ENCODE measurements at places on chromosomes 5 and 9.
A peak's percentile ranks its signal among the peaks of the same experiment; 100 is the strongest.

- no peak for ATAC-seq
Measured at GRCh38 chr5:91865915-91866314, 482.8 kb upstream of the ARRDC3 start.

DNA sequence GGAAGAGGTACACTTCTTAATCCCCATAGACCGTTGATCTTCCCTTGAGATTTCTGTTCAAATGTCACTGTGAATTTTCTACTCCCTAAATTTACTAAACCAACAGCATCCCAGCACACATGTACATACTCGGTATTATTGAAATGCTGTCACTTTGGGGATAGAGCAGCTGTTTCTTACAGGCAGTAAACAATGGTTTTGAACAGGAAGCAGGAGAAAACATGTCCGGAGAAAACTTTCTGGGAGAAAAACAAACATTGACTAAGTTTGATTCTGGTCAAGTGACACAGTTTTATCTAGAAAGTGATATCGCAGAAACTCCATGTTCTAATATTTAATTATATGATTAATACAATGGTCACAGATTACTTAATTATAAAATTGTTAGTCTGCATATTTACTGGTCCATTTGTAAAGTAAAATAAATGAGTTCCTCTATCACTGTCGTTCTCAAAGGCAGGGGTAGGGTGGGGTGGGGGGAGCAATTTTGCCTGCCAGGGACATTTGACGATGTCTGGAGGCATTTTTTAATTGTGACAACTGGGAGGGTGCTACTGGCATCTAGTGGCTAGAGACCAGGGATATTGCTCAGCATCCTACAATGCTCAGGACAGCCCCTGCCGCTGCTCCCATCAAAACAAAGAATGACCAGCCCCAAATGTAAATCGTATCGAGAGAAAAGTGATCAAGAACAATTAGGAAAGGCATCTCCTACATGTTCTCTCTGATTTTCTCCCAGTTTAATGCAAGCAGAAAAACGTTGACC, 12.2 kb downstream of the TAS2R1 start:
- ATAC-seq, result no peak

GRCh38 chr9:121474231-121474947, 25.3 kb downstream of the GGTA1 start:
- no peak for ATAC-seq

GRCh38 chr5:10912435-10912834, 151.4 kb upstream of the DAP start:
- ATAC-seq, result no peak

GRCh38 chr5:65157906-65158603, 323.7 kb downstream of the ADAMTS6 start:
- no peak for ATAC-seq

DNA sequence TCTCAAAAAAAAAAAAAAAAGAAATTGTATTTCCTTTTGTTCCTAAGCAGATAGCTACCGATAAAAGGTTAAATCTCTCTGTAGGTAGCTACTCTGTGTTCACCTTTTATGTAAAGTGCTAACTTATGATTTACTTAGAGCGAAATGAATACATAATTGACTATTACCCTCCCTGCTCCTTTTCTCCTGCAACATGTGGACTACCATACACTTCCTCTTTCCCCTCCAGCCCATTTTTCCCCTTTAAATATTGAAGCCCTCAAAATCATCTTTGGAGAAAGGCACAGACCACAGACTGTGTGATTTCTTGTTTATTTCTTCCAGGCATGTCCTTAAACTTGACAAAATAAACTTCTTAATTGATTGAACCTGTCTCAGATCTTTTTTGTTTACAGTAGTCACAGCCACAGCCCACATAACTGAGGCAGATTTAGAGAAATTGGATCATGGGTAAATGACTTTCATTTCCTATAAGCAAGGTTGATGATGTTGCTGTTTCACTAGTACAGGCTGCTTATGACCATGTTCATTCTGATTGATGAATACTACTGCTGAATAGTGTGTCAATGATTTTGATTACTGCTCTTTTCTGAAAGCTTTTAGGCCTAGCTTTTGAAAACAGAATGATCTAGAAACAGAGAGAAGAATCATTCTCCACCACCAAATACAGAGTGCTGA, 59.2 kb downstream of the PHAX start:
- ATAC-seq, result no peak

DNA sequence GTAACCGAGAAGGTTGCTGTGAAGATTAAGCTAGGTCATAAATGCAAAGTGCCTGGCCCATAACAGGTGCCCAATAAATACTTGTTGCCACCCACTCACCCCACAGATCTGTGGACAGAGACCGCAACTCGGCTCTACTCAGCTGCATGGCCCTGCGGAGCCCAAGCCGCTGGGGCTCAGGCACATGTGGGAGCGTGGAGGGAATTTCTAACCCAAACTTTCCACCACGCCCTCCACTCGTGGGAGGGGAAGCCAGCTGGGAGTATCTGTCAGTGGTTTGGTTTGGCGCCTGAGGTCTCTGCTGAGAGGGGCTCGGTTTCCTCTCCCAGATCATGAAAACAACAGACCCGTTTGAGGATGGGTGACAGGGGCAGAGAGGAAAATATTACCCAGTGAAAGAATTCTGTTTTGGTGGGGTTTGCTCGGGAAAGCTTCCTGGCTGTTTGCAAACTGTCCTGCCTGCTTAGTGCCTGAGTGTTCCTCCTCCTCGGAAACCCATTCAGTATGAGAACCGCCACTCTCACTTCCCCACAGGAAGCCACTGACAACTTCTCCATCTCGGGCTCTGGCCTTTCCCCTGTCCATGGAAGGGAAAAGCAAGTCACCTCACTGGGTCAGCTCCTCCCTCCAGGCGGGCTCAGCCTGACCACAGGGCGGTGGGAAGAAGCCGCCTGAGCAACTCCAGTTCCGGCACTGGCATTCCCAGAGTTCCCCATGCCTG, 60.1 kb downstream of the RGS3 start:
- no peak for ATAC-seq

- no peak for ATAC-seq
Measured at GRCh38 chr9:80074439-80074838, 502.7 kb downstream of the TLE4 start.

GRCh38 chr9:22265534-22265933, 181.1 kb upstream of the DMRTA1 start:
- no peak for ATAC-seq

GRCh38 chr5:132327252-132327955, 33.2 kb downstream of the SLC22A4 start:
- peak; percentile 96 for ATAC-seq

- peak; percentile 94 for ATAC-seq
Measured at GRCh38 chr9:136225748-136226679, 19.6 kb downstream of the QSOX2 start.

GRCh38 chr9:34025811-34026210, 22.9 kb downstream of the UBAP2 start:
- no peak for ATAC-seq

- 0 out of 3 replicates have a peak, but pooled peaks have one; percentile 24 for ATAC-seq
Measured at GRCh38 chr9:76374783-76375559, 19.3 kb downstream of the RFK start.

- peak; percentile 74 for ATAC-seq
Measured at GRCh38 chr9:20940447-20941173, 90.8 kb downstream of the HACD4 start.

DNA sequence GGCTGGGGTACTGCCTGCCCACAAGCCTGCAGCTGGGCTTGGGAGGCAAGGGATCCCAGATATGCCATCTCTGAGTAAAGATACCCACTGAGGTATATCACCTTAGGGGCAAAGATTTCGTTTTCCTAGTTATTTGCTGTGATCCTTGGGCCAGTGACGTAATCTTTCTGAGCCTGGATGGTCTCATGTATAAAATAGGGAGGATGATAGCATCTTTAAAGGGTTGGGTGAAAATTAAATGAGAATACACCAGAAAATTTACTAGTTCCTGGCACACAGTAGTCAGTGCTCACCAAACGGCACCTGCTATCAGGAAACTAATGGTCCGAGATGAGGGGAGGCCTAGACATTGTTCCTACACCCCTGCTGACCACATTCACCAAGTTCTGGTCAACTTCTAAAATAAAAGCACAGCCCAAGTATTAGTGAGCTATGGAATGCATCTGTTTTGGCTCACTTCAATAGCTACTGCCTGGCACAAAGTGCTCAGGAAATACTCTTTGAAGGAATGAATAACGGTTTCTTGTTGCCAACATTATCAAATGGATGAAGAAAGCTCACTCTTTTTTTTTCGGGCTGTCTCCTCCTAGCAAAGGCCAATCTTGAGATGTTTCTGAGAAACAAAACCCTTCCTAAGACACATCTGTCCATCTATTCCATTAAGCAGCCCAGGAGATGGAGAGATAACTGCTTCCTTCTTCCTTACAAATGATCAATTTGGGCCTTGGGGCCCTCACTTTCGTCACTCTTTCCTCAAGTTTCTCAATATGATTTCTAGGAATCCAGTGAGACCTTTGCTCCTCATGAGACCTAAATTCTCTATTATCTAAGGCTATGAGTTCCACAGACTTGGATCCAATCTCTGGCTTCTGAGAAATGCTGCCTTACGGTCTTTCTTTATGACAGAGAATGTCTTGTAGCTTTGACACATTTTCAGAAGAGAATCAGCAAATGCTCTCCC, 98.2 kb downstream of the DPYSL3 start:
- peak; percentile 77 for ATAC-seq

- ATAC-seq, result no peak
Measured at GRCh38 chr9:131045300-131046092, 36.5 kb downstream of the LAMC3 start.

- no peak for ATAC-seq
Measured at GRCh38 chr5:75051217-75051751, 1.1 kb downstream of the GCNT4 start.

- no peak for ATAC-seq
Measured at GRCh38 chr9:121240472-121241135, 27.4 kb upstream of the GSN start.

GRCh38 chr9:130186839-130187522, 14.8 kb downstream of the NCS1 start:
- peak; percentile 75 for ATAC-seq

DNA sequence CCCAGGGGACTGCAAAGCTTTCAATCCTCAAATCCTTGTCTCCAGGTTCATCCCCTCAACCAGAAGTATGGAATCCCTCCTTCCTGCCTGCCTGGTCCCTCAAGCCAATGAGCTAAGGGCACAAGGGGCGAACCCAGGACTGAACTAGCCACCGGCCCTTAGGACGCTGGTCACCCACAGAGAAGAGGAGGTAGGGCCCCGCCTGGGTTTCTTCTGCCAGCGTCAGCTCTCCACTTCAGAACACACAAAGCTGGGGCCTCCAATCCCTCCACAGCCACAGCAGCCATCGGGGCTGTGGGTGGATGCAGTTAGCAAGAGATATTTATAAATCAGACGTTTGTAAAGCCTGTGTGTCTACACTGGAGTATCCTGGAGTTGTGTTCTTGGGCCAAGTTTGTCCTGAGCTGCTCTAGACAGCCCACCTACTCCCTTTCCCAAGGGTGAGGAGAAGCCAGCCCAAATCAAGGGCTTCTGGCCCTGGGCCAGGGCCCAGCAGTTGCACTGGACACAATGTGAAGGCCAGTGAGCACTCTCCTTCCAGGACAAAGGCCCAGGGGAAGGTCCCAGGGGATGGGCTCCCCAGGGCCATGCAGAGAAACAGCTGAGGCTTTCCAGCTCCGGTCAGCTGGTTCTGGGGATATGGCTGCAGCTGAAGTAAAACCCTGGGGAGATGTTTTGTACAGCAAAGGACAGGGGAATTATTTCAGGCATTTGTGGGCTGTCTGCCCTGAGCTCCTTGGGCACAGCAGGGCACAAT, 18.9 kb downstream of the AMBP start:
- ATAC-seq, result peak; percentile 24

GRCh38 chr5:93346301-93346700, 234.7 kb downstream of the NR2F1-AS1 start:
- no peak for ATAC-seq

- ATAC-seq, result no peak
Measured at GRCh38 chr5:152332716-152333460, 72.2 kb downstream of the NMUR2 start.

- ATAC-seq, result no peak
Measured at GRCh38 chr9:118262191-118262590, 558.0 kb downstream of the TLR4 start.

- ATAC-seq, result no peak
Measured at GRCh38 chr9:72721067-72721466, 199.7 kb downstream of the TMC1 start.

DNA sequence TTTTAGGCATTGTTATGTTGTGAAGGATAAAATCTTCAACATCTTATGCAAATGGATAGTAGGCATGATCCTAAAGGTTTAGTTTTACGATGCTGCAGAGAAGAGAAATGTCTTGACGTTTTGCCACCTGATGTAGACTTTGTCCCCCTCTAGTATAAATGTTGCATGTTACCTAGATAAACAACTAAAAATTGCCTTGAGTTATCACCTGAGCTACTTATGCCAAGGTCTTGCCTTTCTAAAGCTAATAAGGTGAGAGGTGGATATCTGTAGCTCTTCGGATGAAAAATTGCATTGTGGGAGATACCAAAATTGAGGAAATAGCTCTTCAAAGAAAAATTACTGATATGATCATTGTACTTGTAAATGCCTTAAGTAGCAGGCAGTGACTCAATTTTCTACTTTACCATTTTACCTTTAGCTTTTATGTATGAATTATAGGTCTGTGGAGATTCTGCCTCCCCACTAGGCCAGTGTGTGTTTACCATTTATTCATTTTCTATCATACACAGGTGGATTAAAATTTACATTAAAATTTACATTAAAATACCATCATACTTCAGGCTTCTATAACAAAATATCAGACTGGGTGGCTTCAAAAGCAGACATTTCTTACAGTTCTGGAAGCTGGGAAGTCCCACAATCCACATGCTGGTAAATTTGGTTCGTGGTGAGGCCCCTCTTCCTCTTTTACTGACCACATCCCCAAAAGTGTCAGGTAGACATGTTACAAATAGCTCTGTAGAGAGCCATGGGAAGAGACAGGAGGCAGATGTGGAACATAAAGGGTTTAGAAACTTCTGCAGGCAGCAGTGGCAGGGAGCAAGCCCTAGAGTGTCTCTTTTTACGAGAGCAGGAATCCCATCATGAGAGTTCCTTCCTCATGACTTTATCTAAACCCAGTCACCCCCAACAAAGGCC, 100.7 kb upstream of the ERBIN start:
- no peak for ATAC-seq

- no peak for ATAC-seq
Measured at GRCh38 chr9:132594412-132594811, 12.0 kb downstream of the BARHL1 start.

DNA sequence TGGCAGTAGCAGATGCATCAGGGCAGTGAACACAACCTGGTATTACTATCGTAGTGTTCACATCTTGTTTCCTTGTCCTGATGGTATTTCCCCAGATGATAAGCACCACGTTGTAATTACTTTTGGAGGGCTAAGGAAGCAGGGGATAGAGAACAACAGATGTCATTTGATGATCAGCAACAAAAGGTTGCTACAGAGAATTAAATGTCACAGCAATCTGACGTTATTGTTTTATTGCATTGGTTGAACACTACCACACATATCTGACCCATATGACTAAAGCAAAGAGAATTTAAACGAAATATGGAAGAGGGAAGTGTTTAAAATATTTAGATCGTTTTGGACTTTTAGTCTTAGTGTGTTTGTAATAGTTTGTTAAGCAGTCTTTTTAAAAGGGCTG, 408.3 kb downstream of the SH3GL2 start:
- ATAC-seq, result no peak

GRCh38 chr5:135208555-135208902, 174.5 kb upstream of the PITX1 start:
- ATAC-seq, result no peak
